Activated CD8-positive, alpha-beta memory T cell treated with anti-CD3 and anti-CD28 coated beads, Interleukin-2, amount 10 ng/mL, durations not matched to agents 7 days and 5 days (primary cell): ENCODE measurements at places on chromosomes 11 and 22. TPM values are rescaled to one million over a fixed set of nuclear protein-coding genes. Genes with fewer than 3 reads are reported as not detected.

GRCh38 chr11:66228521-66228920 lies 39.9 kb upstream of the RAB1B start:
- DNase-seq = no peak

DNA sequence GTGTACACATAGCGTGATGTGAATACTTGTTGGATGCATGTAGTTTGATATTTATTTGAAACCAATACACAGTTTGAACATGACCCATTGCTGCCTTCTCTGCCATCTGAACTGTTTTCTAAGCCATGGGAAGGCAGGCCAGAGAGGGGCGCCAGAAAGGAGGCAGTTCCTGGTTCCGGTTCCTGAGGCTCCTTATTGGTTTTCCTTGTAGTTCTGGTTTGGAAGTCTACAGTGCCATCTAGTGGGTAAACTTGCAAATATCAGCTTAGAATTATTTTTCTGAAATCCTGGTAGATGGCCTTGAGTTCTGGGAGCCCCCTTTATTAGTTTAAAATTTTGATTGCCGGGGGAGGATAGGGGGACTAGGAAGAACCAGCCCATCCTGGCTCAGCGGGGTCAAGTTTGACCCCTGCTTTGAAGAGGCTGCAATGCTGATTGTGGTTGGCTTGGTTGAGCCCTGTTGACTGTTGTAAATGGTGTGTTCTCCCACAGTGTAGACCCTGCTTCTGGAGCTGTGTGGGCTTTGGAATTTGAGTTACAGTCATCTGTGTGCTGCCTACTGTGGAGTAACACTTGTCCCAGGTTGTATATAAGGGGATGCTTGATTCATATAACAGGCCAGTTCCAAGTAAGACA lies 48.4 kb downstream of the GRAMD1B start:
- peak; percentile 47 for DNase-seq

DNA sequence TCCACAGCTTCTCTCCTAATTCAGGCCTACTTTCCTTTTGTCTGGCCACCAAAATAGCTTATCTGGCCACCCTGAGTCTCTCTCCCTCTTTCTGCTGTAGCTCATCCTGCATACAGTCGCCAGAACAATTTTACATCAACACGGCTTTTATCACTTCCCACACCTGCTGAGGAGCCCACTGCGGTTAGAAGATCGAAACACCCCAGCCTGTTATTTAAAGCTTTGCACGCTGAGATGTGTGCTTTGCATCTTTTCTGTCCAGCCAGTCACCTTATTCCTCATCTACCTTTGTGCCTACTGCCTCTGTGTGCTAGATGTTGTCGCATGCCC lies 96.0 kb downstream of the COMMD9 start:
- DNase-seq = no peak

- no peak for DNase-seq
Observed at GRCh38 chr11:119085437-119085847, 761 bp downstream of the HMBS start.

DNA sequence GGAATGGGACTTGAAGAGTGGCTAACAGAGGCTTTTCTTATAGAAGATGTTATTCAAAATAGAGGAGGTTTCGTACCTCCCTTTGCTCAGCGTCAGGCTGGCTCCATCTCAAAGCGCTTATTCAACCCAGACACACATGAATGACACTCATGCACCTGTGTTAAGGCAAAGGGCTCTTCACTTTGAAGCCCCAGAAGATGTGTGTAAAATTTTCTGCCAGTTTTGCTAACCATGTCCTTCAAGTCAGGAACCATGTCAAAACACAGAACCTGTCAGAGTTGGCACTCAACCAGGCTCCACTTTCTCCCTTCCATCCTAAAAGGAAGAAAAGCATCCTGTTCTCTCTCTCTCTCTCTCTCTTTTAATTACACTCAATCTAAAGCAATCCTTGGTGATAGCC lies 352.8 kb upstream of the NARS2 start:
- DNase-seq = no peak

The VSIG2 gene
- total RNA-seq = not detected

- DNase-seq = no peak
Observed at GRCh38 chr11:64120951-64121569, 44.9 kb downstream of the MACROD1 start.

The CNGA4 gene
- 0.26 TPM for total RNA-seq

The PDE3B gene
- total RNA-seq = 92.2 TPM

- no peak for DNase-seq
Observed at GRCh38 chr11:69773626-69774353, 1.4 kb downstream of the FGF4 start.

DNA sequence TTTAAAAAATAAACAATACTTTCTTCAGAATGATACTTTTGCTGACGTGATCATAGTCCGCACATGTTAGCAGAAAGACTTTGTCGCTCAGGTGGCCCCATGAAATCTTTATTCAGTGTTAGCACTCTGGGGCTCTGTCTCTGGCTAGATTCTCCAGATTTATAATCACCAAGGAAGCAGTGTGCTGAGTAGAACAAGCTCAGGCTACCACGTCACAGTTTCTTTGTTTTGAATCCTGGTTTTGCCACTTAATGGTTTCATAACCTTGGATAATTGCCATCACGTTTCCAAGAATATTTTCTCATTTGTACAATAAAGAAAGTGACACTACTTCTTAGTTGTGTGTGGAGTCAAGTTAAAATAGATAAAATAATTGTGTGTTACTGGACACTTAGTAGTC lies 3.9 kb upstream of the MUC15 start:
- no peak for DNase-seq

- peak; percentile 42 for DNase-seq
Observed at GRCh38 chr11:76997512-76997911, 36.7 kb upstream of the B3GNT6 start.

The EMSY gene
- total RNA-seq = 42.0 TPM

DNA sequence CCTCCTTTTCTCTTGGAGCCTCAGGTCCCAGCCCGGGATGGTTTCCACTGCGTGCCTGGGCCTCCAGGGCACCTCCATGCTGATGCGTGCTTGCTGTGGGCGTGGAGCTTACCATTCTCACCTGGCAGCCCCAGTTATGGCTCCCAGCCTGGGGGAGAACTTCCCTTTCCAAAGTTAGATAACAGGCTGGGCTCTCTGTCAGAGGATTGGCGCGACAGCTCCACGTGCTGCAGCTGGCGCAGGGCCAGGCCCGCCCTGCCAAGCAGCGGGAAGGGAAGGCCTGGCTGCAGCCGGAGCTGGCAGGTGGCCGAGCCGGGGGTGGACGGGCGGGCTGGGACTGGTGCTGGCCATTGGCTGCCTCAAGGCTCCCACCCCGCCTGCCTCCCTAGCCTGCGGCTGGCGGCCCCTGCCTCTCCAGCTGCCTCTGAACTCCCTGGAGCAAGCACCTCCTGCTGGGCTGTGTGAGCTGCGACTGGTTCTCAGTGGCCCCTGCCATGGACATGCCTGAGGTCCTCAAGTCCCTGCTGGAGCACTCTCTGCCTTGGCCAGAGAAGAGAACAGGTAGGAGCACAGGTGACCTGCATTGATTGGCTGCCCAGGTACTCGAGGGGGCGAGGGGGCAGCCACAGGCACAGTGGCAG lies 14.6 kb upstream of the TEF start:
- no peak for DNase-seq

The SLC22A25 gene
- not detected for total RNA-seq

DNA sequence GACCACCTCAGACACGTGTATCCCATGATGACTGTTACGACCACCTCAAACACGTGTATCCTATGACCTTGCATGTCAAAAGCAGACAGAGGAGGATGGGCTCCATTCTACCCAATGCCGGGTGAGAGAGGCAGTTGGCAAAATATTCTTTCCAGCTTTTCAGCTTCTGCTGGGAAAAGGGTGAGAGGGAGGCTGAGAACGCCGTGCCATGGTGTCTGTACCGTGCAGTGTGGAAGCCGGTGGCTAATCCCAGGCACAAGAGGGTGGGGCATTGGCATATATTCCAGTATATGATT lies 1478.4 kb downstream of the TBC1D22A start:
- DNase-seq = no peak
